ENCODE measurements at places on chromosomes 12 and 14. TPM values are rescaled to one million over a fixed set of nuclear protein-coding genes. Genes with fewer than 3 reads are reported as not detected.

DNA sequence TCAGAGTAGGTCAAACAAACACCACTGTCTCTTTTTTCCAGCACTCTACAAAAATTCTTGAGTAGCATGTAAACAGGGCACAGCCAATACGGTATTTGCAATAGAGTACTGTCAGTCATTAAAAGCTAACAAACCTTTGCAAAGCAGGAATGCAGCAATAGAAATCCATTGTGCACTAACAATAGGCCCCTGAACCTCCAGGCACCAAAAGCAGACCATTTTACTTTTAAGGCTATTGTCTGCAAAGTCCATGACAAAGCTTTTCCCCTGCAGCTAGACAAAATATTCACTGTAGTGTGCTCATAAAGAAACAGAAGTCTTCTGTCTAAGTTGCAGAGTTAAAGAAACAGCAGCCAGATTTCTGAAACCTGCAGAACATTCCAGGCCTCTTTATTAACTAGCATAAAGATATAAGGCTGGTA, 191.9 kb downstream of the SOX5 start:
- DNase-seq, result no peak

DNA sequence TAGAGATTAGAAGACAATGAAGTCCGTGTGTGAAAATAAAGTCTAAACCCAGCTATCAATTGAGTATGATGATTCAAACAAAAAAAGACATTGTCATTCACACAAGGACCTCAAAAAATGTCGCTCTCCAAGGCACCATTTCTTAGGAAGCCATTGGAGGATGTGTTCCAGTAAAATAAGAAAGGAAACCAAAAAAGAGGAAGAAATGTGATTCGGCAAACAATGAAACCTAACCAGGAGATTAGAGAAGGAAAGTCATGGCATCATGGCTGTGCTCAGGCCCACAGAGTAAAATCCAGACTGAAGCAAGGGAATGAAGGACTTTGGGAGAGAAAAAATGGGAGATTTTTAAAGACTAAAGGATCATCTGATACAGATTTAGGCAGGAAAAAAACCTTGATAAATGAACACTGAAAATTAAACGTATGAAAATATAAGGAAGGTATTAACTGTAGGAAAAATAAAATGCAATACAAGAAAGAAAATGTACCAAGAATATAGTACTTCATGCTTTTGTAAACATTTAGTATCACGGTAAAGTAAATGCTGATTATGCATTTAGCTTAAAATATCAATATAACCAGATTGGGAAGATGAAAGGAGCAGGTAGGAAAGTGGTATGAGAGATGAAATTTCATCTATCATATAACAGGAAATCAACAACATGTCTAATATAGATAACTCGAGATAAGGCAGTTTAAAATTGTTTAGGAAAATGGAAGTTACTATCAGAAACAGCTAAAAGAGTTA, 38.2 kb upstream of the MTHFD1 start:
- no peak for DNase-seq

DNA sequence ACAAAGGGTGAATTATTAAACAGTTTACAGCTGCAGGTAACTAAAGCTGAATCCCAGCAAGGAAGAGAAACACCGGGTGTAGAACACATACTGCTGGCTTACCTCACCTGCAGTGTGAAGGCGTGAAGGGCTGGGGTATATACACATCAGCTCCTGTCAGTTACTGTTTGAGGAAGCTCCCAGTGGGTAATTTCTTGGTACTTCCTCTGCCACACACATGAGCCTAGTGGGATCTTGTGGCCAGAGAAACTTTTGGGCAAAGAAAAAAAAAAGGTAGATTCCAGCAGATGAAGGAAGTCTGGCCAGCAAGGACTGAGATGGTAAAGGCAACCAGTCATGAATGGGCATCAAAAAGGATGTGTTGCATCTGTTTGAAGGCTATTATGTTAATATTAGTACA, 14.0 kb upstream of the GPR33 start:
- no peak for DNase-seq

DNA sequence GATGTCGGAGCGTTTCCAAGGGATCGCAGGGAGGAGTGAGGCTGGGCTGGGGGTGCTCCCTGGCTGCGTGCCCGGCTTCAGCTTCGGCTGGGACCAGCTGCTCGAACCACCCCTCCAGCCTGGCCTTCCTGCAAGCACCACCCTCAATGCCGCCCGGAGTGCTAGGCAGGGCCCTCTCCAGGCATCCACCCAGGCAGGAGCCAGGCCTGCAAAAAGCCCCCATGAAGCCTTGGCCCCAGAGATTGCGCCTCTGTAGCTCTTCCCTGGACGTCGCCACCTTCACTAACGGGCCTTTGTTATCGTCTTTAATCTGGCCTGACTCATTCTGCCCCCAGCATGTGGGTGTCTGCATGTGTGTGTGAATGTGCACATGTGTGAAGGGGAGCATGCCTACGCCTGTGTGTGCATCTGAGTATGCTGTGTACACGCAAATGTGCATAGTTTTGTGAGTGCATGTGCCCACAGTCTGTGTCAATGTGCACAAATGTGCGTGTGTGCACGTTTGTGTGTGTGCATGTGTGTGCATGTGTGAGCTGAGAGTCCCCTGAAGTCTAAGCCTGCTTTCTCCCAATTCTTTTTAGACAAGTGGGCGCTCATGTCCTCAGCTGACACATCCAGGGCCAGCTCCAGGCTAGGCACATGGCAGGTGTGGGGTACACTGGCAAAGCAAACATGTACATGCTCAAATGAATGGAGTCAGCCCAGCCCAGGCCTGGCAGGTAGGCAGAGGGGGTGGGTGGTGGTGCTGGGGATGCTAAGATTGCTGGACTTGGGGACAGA, 195.4 kb upstream of the C14orf180 start:
- DNase-seq, result no peak

GRCh38 chr12:56377989-56378316, 15.3 kb upstream of the APOF start:
- no peak for DNase-seq

Gene TDRD9
- 0.92 TPM for total RNA-seq

Gene SPTSSA
- total RNA-seq, result 19.3 TPM

All from pulmonary artery endothelial cell (primary cell).